SJSA1 (cell line): ENCODE measurements at places on chromosomes 1 and 21. TPM values are rescaled to one million over a fixed set of nuclear protein-coding genes. Genes with fewer than 3 reads are reported as not detected.

The PBX1 gene
- total RNA-seq = 16.6 and 18.5 TPM in 2 replicates

The PRRX1 gene
- 1.2 and 1.6 TPM in 2 replicates for total RNA-seq

The FCGR1A gene
- not detected in 2 replicates for total RNA-seq

The CLEC20A gene
- not detected in 2 replicates for total RNA-seq

The SLC9A1 gene
- 4.1 and 4.7 TPM in 2 replicates for total RNA-seq

The TNFSF18 gene
- total RNA-seq = 0.05 TPM in 1 of 2 replicates, not detected in the other

The FCMR gene
- 2.0 and 11.7 TPM in 2 replicates for total RNA-seq

The AKNAD1 gene
- total RNA-seq = 0.21 TPM in 1 of 2 replicates, not detected in the other

The SLC25A34 gene
- total RNA-seq = 0.22 and 0.92 TPM in 2 replicates

The GBP5 gene
- total RNA-seq = 6.4 and 10.4 TPM in 2 replicates

DNA sequence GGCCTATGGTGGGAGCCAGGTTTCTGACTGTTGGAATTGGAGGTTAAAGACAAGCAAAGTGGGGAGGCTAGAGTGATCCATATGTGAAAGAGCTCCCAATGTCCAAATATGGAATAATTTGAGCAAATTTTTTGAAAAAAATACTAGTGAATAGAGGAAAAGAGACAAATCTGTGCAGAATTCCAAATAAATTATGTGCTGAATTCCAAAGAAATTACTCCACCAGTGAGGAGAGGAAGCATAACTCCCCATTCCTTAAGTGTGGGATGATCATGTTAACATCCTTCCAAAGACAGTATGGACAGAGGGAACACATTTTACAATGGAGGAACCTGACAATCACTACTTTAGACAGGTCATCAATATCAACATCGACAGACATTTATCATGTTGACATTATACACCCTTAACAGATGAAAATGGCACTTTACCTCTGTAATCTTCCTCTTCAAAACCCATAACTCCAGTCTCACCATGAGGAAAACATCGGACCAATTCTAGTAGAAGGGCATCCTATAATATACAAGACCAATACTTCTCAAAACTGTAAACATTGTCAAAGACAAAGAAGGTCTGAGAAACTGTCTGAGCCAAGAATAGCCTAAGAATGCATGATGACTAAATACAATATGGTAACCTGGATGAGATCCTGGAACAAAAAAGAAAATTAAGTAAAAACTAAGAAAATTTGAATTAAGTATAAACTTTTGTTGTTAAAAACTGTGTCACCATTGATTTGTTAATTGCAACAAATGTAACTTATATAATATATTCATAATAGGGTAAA, 71.5 kb upstream of the RGS4 start:
- no peak for DNase-seq

DNA sequence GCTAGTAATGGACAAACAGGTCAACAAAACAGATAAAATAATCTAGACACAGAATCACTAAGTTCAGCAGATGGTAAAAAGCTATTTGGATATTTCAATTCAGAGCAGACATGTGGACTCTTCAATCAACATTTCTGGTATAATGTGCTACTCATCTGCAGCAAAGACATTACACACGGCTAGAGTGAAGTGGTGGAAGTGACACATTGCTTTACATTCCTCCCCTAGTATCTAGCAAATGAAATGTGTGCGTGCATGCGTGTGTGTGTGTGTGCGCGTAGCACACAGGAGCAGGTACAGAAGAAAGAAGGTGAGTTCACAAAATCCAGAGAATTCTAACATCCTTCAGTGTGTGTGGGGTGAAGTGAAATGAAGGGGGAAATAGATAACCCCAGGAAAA, 8.3 kb downstream of the AHCTF1 start:
- DNase-seq = no peak

DNA sequence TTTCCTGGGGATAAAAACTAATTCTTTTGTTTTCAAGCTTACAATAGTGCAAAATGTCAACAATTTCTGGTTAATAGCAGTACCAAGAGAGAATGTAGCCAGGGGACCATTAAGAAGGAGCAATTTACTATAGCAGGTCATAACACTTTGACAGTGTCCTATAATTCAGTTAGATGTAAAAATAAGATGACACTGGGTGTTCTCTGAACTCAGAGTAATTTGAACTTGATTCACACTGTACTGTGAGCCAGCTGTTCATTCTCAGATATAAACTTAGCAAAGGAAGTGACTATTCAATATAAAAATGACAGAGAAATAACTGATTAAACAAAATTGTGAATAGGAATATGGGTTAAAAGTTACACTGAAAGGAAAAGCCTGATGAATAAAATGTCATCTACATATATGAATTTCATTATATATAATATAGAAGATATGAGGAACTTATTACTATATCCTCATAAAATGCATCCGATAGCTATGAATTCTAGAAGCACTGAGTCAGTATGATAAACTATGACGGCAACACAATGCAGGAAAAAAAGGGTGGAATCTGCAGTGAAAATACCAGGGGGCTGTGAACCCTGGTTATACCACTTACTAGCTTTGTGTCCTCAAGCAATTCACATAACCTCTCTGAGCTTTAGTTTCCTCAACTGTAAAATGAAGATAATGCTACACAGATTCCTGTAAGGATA, 135.9 kb downstream of the ACBD6 start:
- no peak for DNase-seq

DNA sequence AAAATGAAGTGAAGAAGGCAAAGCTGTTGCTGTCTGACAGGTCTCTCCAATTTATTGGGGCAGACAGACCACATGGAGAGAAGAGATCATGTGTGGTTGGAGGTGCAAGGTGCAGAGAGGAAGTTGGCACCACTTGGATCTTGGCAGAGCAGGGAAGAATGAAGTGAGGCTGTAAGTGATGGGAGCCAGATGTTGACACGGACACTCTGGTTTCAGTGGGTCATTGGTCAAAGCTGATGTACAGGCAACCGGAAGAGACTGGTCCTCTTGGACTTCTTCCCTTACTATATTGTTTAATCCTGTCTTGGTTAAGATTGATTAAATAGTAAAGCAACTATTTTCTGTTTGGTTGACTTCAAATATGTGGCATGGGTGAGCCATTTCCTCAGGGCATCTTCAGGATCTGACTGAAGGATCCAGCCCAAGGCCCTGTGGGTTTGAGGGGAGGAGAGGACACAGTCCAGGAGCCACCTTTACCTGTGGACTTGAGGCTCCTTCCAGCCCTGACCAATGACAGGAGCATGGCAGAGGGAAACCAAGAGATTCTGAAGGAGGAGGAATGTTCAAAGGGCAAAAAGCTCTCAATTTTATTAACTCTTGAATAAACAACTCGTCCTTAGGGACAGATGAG, 49.4 kb downstream of the NENF start:
- no peak for DNase-seq

DNA sequence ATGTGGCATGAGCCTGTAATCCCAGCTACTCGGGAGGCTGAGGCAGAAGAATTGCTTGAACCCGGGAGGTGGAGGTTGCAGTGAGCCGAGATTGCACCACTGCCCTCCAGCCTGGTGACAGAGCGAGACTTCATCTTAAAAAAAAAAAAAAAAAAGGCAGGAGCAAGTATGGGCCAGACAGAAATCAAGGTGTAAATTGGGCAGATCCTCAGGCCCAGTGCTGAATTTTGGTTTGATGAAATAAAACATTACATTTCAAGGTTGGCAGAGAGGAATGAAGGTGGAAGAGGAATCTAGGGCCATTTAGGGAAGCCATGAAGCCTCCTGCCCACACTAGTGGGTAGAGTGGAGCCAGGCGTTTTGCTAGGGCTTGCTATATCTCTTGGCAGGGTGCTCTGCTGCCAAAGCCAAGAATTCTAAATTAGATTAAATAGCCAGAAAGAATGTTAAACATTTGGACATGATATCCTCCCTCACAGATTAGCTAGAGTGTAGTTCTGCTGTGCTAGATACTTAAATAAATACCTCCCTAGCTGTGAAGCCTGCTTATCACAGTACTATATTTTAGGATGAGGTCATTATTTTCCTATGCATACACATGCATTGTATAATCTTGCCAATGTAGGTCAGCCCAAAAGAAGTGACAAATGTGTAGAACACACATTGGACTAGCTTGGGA, 16.6 kb upstream of the LGALS8 start:
- DNase-seq = no peak

DNA sequence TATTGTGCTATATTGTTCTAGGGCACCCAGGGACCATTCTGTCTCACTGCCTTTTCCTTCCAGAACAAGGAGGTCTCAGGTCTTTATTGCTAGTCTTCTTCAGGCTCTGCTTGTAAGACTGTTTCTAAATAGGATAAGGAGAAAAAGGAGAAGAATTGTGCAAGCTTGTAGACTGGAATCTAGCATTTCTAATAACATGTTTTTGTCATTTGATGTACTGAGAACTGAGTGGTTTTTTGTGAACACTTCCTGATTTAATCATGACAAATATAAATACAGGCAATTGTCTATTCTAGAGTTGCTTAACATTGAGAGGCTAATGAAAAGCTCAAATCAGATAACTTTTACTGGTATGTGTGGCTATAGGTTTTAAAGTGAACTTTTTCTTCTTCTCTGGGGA, 77.6 kb downstream of the CLIC4 start:
- DNase-seq = no peak

DNA sequence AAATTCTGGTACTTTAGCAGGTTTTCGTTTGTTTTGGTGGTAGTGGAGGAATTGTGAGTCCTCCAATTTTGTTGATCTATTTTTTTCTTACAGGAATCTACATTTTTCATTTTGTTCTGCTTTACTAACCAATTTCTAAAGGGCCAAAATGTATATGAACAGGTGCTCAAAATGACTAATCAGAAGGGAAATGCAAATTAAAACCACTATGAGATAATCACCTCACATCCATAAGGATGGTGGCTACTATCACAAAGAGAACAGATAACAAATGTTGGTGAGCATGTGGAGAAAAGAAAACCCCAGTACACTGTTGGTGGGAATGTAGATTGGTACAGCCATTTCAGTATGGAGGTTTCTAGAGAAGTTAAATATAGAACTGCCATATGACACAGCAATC, 134.2 kb downstream of the LMO4 start:
- DNase-seq = no peak

DNA sequence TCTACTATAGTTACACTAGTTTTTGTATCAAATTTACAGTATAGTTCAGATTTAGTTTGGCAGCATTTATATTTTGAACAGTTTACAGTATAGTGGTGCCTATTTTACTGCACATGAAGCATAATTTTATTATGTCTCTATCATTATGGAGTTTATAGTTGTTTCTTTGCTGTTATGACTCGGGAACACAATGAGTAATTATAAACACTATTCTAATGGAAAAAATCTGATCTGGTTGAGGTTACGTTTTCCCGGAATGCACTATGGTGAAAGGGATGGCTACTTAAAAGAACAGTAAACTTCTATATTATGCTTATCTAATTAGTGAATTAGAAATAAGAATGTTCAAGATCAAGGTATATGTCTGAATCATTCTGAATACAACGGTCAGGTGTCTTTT, 10.6 kb downstream of the LCA5L start:
- no peak for DNase-seq

GRCh38 chr21:25734654-25734903, 125 bp downstream of the ATP5PF start:
- DNase-seq = no peak

GRCh38 chr1:3940754-3941345, 40.8 kb upstream of the C1orf174 start:
- no peak for DNase-seq

- DNase-seq = peak; percentile 58
Measured at GRCh38 chr1:233005703-233006102, 55.3 kb downstream of the NTPCR start.

- no peak for DNase-seq
Measured at GRCh38 chr1:54502342-54502741, 45.7 kb upstream of the ACOT11 start.

GRCh38 chr1:33349081-33349759, 28.3 kb upstream of the A3GALT2 start:
- DNase-seq = peak; percentile 42

GRCh38 chr1:181423301-181423918, 59.9 kb upstream of the CACNA1E start:
- DNase-seq = no peak

- no peak for DNase-seq
Measured at GRCh38 chr1:213852107-213852506, 135.7 kb upstream of the PROX1 start.

- DNase-seq = no peak
Measured at GRCh38 chr1:196034080-196034706, 574.0 kb downstream of the KCNT2 start.

DNA sequence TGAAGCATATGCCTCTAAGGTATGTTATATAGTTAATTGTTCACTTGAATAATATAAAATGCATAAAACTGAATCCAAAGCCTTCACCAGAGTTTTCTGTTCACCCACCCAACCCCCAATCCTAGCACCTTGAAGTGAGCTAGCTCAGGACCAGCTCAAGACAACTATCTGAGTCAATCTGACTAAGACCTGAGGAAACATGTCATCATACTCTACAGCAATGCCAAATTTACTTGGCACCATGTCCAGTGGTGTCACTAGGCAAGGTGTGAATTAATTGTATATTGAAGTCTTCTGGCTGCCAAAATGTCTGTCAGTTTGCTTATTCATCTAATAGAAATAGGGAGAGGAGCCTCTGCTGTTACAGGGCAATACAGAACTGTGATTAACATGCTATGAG, 3.8 kb downstream of the DNASE2B start:
- no peak for DNase-seq

DNA sequence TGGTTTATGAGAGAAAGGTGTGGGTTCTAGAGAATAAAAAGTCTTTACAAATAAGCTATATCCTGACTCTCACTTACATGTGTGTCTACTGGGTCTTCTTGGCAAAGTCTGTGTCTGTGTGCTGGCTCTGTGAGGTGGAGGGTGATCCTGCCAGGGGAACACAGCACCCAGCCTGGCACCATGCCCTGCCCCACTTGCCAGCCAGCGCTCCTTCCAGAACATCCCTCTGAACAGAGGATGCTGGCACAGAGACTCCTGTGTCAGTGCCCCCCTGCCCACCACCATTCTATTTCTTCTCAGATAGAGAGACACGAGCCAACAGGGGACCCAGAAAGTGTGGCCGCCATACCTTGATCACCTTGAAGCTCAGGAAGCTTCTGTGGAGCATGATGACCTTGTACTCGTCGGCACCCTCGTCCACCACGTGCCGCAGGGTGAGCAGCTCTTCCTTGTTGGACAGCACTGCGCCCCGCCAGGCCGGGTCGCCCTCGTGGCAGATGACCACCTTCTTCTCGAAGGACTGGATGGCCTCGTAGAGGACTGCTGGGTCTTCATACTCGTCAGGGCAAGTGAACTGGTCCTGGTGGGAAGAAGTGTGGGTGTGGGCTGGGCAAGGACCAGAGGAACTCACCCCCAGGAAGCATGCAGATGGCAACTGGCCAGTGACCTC, 49.7 kb downstream of the NTPCR start:
- no peak for DNase-seq

DNA sequence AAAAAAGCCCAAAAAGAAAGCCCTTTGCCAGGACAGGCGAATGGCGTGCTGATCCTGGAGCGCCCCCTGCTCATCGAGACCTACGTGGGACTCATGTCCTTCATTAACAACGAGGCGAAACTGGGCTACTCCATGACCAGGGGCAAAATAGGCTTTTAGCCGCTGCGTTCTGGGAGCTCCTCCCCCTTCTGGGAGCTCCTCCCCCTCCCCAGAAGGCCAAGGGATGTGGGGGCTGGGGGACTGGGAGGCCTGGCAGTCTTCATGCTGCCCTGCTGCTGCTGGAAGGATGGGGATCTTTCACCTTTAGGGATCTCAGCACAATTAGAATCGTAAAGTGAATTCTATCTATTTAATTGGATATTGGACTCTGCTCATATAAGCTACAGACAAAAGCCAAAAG, 3.6 kb downstream of the TPRG1L start:
- DNase-seq = no peak
